ENCODE measurements at places on chromosomes 1 and 21.

DNA sequence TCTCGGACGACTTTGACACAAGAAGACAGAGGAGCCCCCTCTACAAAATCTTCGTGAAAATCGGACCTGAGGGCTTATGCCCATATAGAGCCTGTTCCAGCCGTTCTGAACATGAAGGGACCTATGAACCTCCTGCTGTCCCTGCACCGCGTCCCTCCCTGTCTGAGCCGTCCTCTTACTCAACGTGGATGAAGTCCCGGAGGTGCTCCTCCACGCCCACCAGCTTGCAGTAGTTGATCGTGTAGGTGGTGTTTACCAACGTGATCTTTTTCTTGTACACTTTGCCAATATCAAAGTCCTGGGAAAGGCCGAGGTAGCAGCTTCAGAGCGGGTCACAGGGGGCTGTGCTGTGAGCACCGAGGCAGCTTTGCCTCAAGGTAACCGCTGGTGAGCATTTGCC is 40.0 kb downstream of the CFAP74 start:
- no peak for DNase-seq

DNA sequence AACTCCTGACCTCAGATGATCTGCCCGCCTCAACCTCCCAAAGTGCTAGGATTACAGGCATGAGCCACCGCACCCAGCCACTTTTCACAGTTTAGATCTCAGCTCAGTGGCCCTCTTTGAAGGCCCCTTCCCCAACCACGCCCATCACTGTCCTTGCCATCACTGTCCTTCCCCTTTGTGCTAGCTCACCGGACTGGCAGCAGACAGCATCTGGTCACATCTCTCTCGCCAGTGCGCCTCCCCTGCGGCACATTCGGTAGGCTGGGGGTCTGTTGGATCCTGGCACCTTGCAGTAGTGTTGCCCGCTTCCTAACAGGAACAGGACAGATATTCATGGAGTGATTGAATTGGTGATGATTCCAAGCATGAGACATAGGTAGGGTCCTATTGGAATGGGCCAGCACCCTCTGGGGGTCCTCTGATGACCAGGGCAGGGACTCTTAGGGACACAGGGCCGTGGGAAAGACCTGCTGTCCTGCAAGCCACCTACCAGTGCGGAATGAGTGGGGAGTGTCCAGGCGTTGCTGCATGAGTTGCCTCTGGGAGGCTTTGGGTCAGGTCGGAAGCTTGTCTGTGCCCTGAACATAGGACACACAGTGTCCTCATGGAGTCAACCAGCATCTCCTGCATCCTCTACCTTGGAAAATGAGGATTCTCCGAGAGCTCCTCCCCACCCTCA is 178.8 kb upstream of the VAMP3 start:
- DNase-seq = no peak

DNA sequence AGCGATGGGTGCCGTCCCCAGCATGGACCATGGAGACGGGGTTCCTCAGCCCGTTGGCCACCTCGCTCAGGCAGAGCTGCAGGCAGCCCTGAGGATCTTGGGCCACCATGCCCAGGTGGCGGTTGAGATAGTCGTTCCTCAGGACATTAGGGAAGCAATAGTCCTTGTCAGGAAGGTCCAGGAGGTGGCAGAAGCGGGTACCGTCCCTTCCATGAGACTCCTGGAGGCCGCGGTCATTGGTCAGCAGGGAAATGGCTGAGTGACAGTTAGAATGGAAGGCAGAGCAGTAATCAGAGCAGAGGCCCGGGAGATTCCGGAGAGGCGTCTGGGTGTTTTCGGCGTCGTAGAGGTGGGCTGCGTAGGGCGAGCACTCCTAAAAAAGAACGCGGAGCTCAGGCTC is 4.1 kb downstream of the HHIPL2 start:
- DNase-seq = no peak

GRCh38 chr1:87778896-87779295 is 450.2 kb downstream of the LMO4 start:
- no peak for DNase-seq

DNA sequence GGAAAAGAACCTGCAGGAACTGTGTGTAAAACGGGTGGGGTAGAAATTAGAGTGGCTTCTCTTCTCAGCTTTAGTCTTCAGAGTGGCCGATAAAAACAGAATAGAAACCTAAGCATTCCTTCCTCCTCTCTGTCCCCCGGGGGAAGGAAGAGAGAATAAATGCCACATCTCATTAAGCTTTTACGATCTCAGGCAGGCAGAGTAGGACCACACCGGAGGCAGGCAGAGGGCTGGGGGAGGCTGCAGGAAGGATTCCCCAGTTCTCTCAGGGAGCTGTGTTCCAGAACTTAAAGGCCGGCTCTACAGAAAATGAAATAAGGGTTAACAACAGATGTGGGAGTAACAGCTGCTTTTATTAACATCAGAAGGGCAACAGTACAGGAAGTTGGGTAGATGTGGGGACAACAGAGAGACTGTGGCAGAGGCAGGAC is 24.5 kb upstream of the MEF2D start:
- peak; percentile 39 for DNase-seq

GRCh38 chr1:227788271-227789083 is 27.0 kb upstream of the PRSS38 start:
- no peak for DNase-seq

DNA sequence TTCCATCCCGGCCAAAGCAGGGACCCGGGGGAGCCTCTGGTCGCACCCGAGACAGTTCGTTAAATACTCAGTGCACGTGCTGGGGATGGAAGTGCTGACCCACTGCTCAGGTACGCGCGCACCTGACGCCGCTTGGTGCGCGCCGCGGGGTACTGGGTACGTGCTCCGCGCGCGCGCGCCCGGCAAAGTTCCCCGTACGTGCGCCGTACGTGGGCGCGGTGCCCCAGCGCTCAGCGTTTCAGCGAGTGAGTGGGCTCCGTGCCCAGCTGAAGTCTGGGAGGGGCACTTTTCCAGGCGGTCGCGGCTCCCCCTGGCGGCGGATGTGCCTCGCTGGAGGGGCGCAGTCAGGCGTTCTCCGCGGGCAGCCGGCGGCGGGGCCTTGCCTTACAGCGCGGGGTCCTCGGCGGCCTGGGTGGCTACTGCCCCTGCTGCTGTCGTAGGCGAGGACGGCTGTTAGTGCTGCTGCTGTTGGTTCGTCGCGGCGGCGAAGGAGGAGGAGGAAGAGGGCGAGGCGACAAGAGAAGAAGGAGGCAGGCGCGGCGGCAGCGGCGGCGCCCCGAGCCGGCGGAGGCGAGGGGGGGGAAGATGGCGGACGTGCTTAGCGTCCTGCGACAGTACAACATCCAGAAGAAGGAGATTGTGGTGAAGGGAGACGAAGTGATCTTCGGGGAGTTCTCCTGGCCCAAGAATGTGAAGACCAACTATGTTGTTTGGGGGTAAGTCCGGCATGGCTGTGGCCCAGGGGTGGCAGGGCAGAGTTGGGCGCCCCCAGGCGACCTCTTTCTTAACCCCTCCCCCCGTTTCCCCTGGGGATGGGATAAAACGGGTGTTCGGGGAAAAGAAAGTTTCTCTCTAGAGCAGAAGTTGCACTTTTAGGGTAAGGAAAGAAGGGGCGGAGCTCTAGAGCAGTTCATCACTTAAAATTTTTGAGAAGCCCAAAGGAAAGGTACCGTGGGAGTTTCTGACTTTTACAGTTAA is at the start of gene CDC73:
TSS of gene CDC73 (plus strand) at position 416 of the 978 bp plus-strand sequence. CDS start at position 586, 170 bp downstream.
- peak; percentile 99 for DNase-seq

DNA sequence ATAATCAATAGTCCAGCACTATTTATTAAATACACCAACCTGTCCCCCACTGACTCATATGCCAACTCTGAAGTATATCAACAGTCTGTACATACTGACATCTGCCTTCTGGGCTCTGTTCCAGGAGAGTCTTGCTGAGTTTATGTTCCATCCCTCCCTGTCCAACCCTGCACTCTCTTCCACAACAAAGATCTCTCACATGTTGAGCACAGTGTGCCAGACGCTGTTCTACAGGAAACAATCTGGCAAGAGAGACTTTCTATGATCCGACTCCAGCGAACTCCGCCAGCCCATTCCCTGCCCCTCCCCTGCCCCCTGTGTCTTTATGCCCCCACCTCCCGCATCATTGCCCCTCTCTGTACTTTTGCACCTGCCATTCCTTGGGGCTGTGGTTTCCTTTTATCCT is 3.4 kb downstream of the LACTBL1 start:
- DNase-seq = peak; percentile 18

DNA sequence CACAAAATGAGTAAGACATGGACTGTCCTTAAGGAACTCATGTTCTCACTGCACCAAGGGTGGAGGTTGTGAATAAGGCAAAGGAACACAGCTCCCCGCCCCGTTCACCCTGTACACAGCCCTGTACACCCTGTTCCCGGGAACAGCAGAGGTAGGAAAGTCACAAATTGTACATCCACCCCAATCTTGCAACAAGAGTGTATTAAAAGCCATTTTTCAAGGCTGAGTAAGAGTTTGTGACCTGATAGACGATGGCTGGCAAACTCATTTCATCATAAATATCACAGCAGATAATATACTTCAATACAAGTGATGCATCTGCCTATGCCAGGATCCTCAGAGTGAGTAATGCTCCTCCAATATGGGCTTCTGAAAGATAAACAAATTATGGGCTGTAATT is 52.5 kb upstream of the CAMK1G start:
- no peak for DNase-seq

- DNase-seq = no peak
Observed at GRCh38 chr1:44934791-44935190, 51.6 kb downstream of the EIF2B3 start.

DNA sequence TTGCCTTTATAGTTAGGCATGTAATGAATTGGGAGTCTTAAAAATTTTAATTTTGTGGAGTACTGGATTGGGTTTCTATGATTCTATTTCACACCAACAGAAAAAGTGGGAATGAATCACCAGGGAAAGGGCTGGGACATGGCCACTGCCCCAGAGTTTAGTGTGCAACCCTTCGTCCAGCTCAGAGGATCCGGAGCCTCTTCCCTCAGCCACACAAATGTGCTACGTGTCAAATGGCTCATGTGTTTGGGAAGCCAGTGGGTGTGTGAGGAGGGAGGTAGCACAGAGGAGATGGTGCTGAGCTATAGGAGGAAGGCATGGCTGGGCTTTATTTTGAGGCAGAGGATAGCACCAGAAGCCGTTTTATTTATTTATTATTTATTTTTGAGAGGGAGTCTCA is 247.3 kb downstream of the SIPA1L2 start:
- DNase-seq = no peak

Data from hematopoietic multipotent progenitor cell treated with erythropoietin and hydrocortisone succinate and interleukin-3 and kit ligand, for 4 days (in vitro differentiated cells).